Transverse colon (tissue), 4 donors: ENCODE measurements at places on chromosomes 5 and 9.

GRCh38 chr5:161150441-161150988, 298.5 kb upstream of the ATP10B start:
- H3K4me1 ChIP-seq: no peaks in the 10 kb centered on the region
- no peak overlapping the region for H3K4me3 ChIP-seq
- no peaks in the 10 kb centered on the region for H3K27me3 ChIP-seq
- H3K27ac ChIP-seq: no peak overlapping the region

- no peaks in the 10 kb centered on the region for H3K4me1 ChIP-seq
- DNase-seq: no peak
- no peak overlapping the region for H3K4me3 ChIP-seq
- no peak overlapping the region for H3K27ac ChIP-seq
- no peaks in the 10 kb centered on the region for H3K27me3 ChIP-seq
These were observed 18.9 kb downstream of the BNIP1 start for GRCh38 chr5:173163219-173163618.

- no peaks in the 10 kb centered on the region for H3K27me3 ChIP-seq
- no peaks in the 10 kb centered on the region for H3K4me1 ChIP-seq
- DNase-seq: no peak
- H3K36me3 ChIP-seq: no peaks in the 10 kb centered on the region
- H3K27ac ChIP-seq: no peak overlapping the region
These were observed 734.8 kb upstream of the CDH9 start for GRCh38 chr5:27773166-27773565.

DNA sequence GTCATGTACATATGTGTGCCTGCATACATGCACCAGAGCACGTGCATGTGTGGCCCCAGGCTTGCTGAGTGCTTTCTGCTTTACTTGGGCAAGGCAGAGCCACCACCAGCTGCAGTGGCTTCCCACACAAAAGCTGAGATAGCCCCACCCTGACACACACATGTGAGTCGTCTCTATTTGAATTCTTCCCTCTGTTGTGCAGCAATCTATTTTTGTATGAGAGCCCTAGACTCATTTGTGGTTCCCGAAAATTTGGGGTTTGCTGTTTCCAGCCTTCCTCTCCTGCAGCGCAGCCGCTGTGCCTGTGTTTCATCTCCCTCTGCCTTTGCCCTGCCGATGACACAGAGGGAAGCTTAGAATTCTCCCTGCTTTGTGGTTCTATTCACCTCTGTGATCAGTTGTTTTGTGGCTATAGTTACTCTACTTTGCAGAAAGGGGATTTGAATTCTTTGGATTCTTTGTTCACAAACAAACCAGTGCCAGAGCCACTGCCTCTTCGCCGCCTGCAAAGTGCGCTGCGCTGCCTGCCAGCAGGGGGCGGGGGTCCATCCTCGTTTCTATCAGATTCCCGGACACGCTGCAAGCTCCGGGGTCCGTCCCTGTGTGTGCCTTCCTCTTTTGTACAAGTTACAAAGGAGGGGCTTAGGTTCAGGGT, 95.8 kb upstream of the DAP start:
- H3K36me3 ChIP-seq: no peaks in the 10 kb centered on the region
- peaks cover 21% of the 10 kb centered on the region for H3K27me3 ChIP-seq
- H3K27ac ChIP-seq: no peak overlapping the region

DNA sequence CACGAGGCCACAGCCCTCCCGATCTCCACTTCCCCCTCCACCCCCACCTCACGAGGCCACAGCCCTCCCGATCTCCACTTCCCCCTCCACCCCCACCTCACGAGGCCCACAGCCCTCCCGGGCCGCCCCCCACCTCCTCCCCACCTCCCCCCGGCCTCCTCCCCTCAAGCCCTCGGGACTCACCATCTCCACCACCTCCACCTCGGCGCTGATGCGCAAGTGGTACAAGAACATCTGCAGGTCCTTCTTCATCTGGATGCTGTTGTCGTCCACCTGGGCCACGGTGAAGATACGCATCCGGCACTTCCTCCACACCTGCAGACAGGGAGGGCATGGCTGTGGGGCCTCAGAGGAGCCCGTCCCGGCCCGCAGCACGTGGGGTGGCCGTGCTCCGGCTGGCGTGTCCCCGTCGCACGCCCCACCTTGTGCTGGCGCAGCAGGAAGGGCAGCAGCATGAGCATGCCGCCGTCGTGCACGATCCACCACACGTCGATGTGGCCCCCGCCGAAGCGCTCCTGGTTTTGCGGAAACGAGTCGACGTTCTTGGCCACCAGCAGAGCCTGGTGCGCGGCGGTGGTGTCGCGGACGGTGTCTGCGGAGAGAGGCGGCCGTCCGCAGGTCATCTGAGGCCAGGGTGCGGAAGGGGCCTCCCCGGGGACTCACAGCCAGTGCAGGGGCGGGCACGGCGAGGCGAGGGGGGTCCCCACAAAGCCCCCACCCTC, 48.0 kb downstream of the SLC12A7 start:
- H3K27ac ChIP-seq: no peak overlapping the region
- H3K4me3 ChIP-seq: no peak overlapping the region
- H3K36me3 ChIP-seq: peaks cover 10% of the 10 kb centered on the region
- H3K4me1 ChIP-seq: no peaks in the 10 kb centered on the region

DNA sequence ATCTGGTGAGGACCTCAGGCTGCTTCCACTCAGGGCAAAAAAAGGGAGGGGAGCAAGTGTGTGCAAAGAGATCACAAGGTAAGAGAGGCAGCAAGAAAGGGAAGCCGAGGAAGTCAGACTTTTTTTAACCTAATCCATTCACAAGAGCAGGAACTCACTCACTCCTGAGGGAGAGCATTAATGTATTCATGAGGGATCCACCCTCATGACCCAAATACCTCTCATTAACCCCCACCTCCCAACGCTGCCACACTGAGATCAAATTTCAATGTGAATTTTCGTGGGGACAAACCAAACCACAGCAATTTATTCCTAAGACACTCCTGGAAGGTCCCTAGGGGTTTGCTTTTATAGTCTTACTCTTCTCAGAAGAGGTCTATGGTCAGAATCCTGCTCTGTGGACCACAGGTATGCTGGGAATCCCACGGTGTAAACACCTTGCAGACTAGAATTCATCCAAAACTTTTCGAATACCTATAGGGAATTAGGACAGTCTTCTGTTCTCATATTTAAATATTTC, 108.7 kb downstream of the HSD17B3 start:
- no peaks in the 10 kb centered on the region for H3K27me3 ChIP-seq
- H3K4me3 ChIP-seq: no peak overlapping the region
- H3K4me1 ChIP-seq: no peaks in the 10 kb centered on the region
- no peaks in the 10 kb centered on the region for H3K36me3 ChIP-seq

DNA sequence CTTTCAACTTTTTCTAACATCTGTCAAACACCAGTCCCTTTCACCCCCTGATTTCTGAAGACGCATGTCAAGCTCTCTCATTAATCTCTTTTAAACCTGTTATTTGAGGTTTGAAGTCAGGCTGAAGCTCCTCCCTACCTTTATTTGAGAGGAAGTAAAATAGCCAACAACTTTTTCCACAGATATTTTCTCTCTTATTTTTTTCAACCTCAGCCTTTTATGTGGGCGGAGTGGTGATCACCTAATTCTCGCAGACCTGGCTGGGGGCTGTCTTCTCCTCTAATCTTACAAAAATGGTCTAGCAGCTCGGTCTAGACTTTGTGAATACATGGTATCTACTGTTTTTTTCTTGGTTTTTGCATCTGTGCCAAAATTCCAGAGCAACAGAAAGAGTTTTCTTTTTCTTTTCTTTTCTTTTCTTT, 395.7 kb upstream of the ACTBL2 start:
- no peaks in the 10 kb centered on the region for H3K36me3 ChIP-seq
- H3K4me1 ChIP-seq: no peaks in the 10 kb centered on the region
- H3K27ac ChIP-seq: no peak overlapping the region
- no peak for DNase-seq
- no peak overlapping the region for H3K4me3 ChIP-seq

- H3K27ac ChIP-seq: no peak overlapping the region
- DNase-seq: no peak
- H3K4me1 ChIP-seq: no peaks in the 10 kb centered on the region
These were observed 21.0 kb downstream of the SKIC3 start for GRCh38 chr5:95533761-95534160.

GRCh38 chr5:82100303-82101077, 128.7 kb downstream of the ATG10 start:
- H3K27me3 ChIP-seq: no peaks in the 10 kb centered on the region
- no peaks in the 10 kb centered on the region for H3K4me1 ChIP-seq
- H3K4me3 ChIP-seq: no peak overlapping the region
- no peaks in the 10 kb centered on the region for H3K36me3 ChIP-seq
- DNase-seq: no peak
- no peak overlapping the region for H3K27ac ChIP-seq

DNA sequence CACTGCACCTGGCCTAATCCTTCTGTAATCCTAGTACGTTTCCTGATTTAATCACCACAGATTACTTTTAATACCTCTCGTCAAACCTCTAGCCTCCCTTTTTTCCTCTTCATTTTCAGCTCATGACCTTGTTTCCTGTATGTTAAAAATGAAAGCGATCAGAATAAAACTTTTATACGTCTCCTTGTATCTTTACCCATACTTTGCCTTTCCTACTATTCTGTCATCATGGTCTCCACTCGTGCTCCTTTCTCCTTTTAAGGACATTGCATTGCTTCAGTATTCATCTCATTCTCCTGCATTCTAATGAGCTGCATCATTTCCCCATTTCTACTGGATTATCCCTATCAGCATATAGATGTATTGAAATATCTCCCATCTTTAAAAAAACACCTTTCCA, 8.5 kb downstream of the CDC42SE2 start:
- no peaks in the 10 kb centered on the region for H3K27me3 ChIP-seq
- H3K36me3 ChIP-seq: no peaks in the 10 kb centered on the region
- H3K27ac ChIP-seq: no peak overlapping the region
- H3K4me3 ChIP-seq: no peak overlapping the region
- DNase-seq: no peak

DNA sequence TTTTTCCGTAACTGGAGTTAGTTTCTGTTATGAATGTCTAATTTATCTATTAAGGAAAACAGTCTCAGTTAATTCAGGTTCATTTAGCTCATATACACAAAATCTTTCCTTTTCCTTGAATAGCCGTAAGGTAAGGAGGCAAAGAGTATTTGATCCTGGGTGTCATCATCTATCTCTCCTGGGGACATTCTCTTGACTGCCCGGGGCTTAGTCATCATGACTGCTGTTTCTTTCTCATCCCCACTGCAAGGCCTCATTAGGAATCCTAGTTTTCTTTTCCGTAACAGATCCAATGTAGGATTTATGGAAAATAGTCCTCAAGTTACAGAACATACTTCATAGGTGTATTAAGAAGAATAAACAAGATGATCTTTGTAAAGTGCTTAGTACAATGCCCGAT, 134.9 kb upstream of the CHD1 start:
- H3K4me1 ChIP-seq: peaks cover 6% of the 10 kb centered on the region
- no peak overlapping the region for H3K27ac ChIP-seq

DNA sequence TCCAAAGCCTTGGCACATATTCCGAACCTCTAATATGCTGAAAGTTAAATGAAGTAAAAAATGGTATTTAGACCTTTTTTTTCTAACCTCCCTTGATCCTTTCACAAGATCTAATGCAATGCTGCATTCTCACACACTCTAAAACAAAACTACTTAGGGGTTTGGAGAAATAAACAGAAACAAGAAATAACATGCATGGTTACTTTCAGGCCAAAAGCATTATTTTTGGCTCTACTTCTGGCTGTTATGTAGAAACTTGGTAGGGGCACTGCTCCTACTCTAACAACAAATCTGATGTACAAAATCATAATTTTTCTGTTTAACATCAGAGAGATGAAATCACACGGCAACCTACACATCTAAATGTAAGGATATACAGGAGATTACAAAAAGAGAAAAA, 51.2 kb downstream of the CHD1 start:
- no peaks in the 10 kb centered on the region for H3K4me1 ChIP-seq
- no peaks in the 10 kb centered on the region for H3K36me3 ChIP-seq
- no peak overlapping the region for H3K4me3 ChIP-seq
- DNase-seq: no peak

- H3K27me3 ChIP-seq: no peaks in the 10 kb centered on the region
- no peak overlapping the region for H3K4me3 ChIP-seq
- DNase-seq: no peak
- H3K27ac ChIP-seq: no peak overlapping the region
These were observed 96.7 kb upstream of the MAMDC2 start for GRCh38 chr9:69946800-69947437.

GRCh38 chr5:93320920-93321445, 260.0 kb downstream of the NR2F1-AS1 start:
- no peak for DNase-seq
- H3K27me3 ChIP-seq: no peaks in the 10 kb centered on the region
- H3K36me3 ChIP-seq: no peaks in the 10 kb centered on the region
- H3K4me3 ChIP-seq: no peak overlapping the region
- no peak overlapping the region for H3K27ac ChIP-seq

DNA sequence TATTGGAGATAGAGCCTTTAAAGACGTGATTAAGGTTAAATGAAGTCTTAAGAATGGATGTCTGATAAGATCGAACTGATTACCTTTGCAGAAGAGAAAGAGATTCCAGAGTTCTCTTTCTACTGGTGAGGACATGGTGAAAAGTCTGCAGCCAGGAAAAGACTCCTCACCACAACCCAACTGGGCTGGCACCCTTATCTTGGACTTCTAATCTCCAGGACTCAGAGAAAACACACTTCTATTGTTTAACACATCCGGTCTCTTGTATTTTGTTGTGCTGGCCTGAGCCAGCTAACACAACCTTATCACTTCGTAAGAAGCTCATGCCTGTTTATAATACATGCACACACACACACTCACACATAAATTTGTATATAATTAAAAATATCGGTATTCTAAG, 489.1 kb downstream of the PRDM9 start:
- no peaks in the 10 kb centered on the region for H3K36me3 ChIP-seq
- no peak overlapping the region for H3K4me3 ChIP-seq
- H3K27ac ChIP-seq: no peak overlapping the region
- no peaks in the 10 kb centered on the region for H3K4me1 ChIP-seq
